ENCODE measurements at places on chromosomes 5 and 9.

GRCh38 chr5:107403228-107403953 is 267.3 kb downstream of the EFNA5 start:
- DNase-seq: no peak

GRCh38 chr5:146620031-146620668 is 104.2 kb upstream of the GPR151 start:
- DNase-seq: no peak

- no peak for DNase-seq
These were observed 477.3 kb downstream of the ISL1 start for GRCh38 chr5:51860532-51861018.

DNA sequence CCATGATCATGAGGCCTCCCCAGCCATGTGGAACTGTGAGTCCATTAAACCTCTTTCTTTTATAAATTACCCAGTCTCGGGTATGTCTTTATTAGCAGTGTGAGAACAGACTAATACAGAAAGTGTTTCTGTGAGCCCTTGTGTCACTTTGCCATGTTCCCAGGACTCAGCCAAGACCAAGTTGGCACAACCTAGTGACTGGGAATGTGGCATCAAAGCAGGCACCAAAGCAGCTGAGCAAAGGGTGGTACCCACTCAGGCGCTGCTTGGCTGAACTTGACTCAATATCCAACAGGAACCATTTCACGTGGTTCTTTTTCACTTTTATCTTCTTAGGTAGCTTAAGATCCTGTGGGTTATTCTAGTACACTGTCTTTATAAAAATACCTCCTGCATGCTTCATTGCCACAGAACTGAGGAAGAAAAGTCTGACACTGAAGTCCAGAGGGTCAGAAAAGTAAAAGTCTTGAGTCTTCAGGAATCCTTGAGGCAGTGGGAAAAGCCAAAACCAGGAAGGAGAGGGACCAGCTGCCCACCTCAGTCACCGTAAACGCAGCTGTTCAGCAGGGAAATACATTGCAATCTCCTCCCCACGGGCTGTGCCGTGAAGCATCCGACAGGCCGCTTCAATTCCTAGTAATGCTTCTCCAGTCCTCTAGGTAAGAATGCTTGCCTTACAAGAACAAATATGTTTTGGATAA is 90.5 kb upstream of the RETREG1 start:
- DNase-seq: no peak

DNA sequence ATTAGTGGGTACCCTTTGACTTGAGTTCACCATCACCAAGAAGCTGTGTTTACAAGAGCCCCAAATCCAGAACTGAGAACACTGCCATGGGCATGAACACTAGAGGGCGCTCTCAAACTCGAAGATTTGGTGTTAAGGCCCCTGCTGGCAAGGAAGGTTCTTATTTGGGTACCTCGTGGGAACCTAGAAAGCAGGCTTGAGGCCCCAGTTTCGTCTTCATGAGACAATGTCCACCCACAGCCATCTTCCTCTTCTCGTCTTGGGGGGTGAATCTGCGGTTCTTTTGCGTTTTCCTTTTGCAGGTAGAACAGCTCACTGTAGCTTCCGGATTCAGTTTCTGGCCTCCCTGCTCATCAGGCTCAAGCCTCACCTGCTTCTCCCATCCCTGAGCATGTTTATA is 184.0 kb downstream of the SEMA5A start:
- DNase-seq: peak; percentile 53

DNA sequence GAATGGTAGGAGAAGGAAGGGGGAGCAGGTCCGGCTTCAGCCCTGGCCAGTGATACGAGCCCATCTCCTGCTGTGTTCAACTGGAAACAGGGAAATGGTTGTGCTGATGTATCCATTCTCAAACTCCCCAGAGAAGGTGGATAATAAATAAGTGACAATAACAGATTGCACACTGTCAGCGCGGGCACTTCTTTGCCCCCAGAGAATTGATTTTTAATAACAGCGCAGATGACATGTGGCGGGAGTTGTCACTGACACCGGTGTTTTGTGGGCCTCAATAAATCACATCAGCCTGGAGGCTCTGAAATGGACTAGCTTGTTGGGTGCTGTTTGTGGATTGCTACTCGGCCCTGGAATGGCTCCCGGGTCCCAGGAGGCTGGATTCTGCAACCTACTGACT is 141.4 kb upstream of the PANK3 start:
- DNase-seq: no peak

DNA sequence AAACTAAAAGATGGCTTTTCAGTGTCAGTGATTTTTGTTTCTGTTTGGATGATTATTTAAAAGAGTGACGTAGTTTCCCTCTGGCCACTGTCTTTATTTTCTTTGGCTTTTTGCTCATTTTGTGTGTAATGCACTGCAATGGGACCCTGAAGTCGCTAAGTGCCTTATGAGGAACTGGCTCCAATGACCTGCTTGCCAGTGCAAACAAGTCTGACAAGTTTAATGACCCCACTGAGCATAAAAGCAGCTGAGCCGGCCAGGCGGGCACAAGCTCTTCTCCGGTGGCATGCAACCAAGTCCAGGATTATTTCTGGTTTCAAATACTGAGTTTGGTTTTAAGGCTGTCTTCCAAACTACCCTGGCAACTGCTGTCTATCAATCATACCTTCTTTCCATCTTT is 15.6 kb upstream of the GNA14 start:
- no peak for DNase-seq

GRCh38 chr9:137432687-137433348 is 8.3 kb downstream of the ENTPD8 start:
- no peak for DNase-seq

DNA sequence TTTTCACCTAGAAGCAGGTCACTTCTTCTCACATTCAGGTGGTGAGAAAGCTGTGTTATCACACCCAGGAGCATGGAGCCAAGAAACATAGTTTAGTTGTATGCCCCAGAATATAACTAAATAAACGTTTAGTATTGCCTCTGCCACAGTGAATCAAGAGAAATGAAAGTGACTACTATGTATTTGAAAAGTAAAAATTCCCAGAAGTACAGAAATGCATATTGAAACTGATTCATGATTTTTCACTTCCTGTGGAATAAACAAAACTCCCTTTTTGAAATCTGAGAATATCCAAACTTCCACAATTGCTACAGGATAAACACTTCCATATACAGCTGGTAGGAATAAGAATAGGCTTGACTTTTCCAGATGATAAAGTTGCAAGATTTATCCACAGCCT is 15.3 kb upstream of the NINJ1 start:
- no peak for DNase-seq

DNA sequence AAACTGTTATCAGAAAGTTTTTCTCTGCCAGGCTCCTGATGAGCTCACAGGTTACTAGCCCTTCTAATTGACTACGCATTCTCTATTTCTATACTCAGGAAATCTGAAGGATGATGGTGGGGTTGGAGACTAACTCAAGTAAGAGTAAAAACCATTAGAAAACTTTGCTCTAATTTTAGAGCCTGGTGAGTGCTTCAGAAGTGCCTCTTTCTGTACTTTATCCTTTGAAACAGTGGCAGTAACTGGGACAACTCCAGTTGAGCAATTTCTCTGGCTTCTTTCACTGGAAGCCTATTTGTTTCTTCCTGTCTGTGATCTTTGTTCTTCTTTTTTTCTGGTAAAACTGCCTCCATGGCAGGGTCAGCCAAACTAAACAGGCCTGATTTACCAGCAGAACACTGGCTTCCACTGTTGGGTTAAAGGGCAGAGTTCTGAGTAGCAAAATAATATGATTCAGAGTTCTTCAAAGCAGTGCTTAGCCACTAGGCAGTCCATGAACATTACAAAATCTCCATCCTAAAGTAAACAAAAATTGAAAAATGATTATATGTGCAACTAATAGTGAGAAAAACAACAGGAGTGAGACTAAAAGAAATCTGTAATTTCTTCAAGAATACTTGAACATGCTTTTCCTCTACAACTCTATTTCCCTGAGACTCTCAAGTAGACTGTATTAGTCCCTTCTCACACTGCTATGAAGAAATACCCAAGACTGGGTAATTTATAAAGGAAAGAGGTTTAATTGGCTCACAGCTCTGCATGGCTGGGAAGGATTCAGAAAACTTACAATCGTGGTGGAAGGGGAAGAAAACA is 79.8 kb downstream of the MROH2B start:
- DNase-seq: no peak

DNA sequence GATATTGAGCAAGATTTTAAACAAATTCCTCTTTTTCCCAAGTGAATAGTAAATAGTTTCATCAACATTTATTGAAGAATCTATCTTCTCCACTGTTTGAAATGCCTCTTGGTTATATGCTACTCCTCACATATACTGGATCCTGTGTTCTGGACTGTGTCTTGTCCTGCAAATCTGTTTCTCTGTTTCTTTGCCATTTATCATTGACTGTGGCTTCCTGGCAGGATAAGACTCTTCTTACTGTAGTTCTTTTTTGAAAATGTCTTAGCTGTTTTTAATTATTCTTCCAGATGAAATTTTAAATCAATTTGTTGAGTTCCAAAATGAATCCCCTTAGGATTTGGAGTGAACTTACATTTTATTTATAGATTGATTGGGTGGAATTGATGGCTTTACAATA is 27.8 kb downstream of the RALGPS1 start:
- DNase-seq: no peak

Measured in activated CD4-positive, alpha-beta T cell treated with anti-CD3 and anti-CD28 coated beads for 48 hours (primary cell).